ENCODE measurements at places on chromosomes 5 and 9.

- DNase-seq = no peak
Observed at GRCh38 chr5:51302343-51302742, 80.9 kb upstream of the ISL1 start.

- no peak for DNase-seq
Observed at GRCh38 chr9:72228282-72228681, 79.0 kb downstream of the GDA start.

- DNase-seq = no peak
Observed at GRCh38 chr5:179619776-179620175, 3.7 kb downstream of the HNRNPH1 start.

GRCh38 chr9:131499254-131499767 lies 3.4 kb upstream of the POMT1 start:
- no peak for DNase-seq

- no peak for DNase-seq
Observed at GRCh38 chr5:81361600-81361999, 32.3 kb downstream of the ACOT12 start.

DNA sequence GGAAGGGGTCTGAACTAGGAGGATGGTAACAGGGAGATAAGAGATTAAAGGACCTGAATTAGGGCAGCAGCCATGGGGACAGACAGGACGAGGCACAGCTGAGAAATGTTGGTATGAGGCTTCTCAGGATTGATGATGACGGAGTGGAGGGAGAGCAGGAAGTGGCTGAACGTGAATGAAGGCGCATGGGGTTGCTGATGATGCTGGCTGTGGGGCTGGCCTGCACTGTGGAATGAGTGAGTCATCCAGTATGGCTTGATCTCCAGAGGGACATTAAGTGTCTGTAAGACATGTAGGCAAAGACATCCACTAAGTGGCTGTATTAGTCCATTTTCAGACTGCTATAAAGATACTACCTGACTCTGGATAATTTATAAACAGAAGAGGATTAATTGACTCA lies 256.4 kb downstream of the ICE1 start:
- DNase-seq = no peak

DNA sequence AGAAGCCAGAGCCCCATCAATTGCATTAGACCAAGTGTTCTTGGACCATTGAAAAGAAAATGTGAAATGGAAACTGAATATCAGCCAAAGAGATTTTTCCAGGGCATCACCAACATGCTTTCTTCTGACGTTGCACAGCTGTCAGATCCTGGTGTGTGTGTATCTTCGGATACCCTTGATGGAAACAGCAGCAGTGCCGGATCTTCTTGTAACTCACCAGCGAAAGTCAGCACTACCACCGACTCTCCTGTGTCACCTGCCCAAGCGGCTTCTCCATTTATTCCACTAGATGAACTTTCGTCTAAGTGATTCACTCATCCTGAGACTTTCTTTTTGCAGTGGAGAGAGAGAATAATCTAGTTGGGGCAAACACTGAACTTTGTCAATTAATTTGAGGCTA lies 75.7 kb downstream of the PIP5K1B start:
- DNase-seq = no peak

DNA sequence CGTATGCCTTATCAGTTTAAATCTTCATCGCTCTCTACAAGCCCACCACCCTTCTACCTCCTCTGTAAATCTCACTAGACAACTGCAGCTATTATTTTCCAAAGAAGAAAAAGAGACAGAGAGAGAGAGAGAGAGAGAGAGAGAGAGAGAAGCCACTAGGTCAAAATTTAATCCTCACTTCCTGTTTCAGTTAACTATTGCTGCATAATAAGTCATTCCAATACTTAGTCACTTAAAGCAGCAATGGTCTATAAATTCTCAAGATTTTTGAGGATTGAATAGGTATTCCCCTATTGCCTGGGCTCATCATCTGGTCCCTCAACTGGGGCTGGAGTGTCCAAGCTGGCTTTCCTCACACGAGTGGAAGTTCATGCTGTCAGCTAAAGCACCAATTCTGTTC lies 68.8 kb downstream of the ITGA1 start:
- DNase-seq = no peak

- DNase-seq = no peak
Observed at GRCh38 chr9:137738703-137739102, 119.9 kb downstream of the EHMT1 start.

- no peak for DNase-seq
Observed at GRCh38 chr5:80319702-80320101, at the start of gene SPZ1. Gene SPZ1 (plus strand): TSS chr5:80320002. CDS start chr5:80320216, 214 bp downstream.

GRCh38 chr5:9391080-9391479 lies 154.8 kb downstream of the SEMA5A start:
- DNase-seq = no peak

DNA sequence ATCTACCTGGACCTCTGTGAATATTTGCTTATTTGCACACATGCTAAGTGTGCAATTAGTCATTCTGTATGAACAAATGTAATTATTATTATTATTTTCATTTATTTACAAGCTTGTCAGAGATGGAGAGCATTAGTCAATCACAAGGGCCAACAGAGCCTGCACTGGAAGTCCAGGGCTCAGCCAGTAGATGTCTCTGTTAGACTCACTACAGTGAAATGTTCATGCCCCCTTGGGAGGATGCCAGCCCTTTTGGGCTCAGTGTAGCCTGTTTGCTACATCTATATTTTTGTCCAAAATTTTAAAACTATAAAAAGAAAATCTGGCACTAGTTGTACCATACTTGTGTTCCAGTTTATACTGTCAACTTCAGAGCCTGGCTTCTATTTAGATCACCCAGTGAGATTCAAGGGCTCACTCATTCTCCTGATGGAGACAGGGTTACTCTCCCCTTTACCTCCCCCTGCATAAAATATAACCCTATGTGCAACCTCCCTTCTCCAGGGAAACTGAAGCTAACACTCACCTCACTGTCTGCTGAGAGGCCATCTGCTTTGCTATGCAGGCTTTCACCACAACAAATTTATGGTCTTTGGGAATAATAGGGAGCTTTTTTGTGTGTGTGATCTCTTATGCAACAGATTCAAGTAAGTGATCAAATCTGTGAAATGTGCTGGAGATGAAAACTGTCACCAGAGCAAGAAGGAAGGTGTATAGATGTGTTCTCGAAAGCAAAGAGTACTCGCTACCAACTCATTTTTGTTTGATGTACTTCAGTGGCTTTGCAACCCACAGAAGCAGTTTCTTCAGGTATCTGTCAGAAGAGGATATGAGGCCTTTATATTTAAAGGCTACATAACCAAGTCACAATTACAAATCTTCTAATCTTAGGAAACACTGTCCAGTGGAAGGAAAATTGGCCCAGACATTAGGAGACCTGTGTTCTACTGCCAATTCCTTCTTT lies 99.9 kb upstream of the TLE4 start:
- DNase-seq = no peak

DNA sequence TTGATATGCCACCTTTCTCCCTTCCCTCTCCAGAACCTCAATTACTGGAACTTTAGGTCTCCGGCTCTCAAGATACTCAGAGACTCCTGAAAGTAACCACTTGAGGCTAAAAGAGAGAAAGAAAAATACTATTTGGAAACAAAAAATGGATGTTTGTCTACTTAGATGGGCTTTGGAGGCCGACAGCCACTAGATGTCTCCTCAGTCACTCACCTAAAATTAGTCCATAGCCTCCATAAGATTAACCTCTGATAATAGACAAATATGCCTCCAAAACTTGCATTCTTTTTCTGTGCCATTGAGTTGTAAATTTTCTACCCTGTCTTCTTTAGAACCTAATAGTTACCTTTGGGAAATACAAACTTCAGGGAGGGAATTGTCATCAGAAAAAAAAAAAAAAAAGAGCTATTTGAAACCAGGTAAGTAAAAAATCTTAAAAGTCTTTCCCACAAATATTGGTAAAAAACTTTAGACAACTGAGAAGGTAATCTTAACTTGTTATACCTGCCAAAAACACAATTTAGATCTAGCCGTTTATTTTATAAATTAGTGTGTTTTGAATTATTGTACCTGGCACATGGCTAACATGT lies 11.2 kb upstream of the PCDH1 start:
- DNase-seq = no peak

- no peak for DNase-seq
Observed at GRCh38 chr9:128316421-128316820, 5.8 kb downstream of the TRUB2 start.

DNA sequence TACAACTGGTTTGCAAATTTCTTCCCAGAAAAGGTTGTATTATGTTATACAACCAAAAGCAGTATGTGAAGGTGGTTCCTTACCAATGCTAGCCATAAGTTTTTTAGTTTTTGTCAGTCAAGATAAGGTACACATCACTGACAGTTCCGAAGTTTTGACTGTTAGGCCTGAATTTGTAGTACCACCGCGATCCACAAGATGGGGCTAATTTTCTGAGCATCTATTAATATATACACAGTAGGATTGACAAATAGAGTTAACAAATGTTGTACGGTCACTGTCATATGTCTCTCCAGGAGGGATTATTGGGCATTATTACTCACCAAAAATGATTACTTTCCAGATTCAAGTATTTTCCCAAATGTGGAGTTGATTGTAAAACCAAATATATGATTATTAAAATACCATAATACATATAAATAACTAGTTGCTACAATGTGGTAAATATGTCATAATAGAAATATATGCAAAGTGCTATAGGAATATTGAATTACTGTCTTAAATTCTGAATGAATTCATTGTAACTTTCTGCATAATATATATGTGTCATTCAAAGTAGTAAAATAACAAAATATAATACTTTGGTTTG lies 28.4 kb upstream of the LRRC19 start:
- DNase-seq = no peak

DNA sequence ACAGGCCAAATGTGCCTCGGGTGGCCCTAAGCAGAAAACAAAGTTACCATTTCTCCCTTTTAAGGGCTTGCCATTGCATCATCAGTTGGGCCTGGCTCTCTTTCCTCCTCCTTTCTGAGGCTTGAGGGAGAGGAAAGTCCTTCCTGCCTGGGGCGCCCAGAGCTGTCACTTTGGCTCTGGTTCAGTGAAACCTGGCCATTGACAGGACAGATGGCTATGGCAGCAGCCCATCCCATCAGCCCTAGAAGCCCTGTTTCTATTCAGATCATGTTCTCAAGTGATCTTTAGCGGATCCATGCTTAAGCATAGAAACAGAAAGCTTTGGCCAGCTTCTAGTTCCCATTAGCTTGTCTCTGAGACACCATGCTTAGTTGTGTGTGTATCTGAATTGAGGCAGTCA lies 293.4 kb downstream of the YTHDC2 start:
- no peak for DNase-seq

DNA sequence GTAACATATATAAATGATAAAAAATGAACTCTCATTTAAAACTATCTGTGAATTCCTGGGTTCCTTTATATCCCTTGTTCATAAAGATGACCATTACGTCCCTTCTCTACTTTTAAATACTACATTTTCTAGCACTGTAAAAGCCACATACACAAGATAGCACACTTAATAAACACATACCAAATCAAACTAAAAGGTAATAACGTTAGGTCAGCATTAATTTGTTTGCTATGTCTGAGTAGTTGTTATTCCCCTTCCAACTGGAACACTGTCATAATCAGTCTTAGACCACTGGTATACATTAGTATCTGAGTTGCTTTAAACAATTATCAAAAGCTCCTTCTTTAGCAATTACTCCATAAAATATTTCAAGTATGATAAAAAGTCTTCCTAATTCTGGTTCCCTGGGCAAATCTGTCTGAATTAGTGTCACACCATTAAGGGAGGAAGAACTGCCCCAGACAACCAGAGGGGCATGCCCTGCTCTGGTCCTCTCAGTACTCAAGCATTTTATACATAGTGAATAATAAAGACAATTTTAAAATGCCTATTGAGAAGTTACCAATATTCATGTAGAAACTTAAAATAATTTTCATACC lies 98.1 kb downstream of the RAPGEF6 start:
- DNase-seq = no peak

DNA sequence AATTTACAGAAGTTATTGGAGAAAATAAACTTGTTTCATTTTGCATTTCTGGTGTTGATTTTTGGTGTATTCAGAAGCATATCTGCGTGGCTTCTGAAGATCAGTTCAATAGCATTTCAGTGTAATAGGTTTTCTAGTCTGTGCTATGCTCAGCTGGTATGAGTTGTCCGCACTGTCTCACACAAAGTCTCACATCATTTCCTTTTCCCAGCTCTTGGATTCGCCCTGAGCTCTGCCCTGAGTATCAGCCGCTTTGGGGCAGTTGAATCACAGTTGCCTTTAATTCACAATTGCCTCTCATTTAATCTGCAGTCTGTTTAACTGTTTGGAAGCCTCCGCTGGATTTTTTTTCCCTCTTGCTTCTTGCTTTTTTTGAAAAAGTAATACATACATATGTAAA lies 6.4 kb upstream of the TTC23L start:
- DNase-seq = no peak

DNA sequence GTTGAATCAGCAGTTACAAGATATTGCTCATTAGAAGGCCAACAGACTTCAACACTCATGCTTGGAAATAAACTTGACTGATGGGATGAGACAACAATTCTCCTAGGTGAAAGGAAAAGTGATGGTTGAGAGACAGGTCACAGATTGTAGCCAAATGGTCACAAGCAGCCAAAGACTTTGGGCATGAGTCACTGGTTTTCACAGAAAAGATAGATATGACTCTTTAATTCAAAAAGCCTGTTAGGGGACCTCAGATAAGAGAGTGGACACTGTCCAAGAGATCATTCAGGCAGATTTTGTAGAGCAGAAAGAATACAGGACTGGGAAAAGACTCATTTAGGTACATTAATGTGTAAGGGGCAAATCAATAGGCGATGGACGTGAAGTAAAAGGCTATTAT lies 982.5 kb downstream of the MAT2B start:
- no peak for DNase-seq

DNA sequence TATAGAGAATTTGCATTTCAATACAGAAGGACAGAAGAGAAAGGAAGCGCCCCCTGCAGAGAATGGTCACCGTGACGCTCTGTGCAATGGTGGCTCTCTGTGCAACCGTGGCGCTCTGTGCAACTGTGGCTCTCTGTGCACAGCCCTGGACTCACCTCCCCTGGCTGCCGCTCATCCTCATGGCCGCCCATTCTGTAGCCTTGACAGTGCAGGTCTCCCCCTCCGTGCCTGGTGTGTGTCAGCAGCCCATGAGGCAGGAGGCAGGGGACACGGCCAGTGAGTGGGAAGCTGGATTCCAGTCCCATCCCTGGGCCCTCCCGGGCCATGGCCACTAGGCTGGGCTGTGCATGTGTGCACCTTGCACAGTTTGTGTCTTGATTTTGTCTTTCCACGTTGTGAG lies 12.0 kb downstream of the EXOC3 start:
- DNase-seq = no peak

DNA sequence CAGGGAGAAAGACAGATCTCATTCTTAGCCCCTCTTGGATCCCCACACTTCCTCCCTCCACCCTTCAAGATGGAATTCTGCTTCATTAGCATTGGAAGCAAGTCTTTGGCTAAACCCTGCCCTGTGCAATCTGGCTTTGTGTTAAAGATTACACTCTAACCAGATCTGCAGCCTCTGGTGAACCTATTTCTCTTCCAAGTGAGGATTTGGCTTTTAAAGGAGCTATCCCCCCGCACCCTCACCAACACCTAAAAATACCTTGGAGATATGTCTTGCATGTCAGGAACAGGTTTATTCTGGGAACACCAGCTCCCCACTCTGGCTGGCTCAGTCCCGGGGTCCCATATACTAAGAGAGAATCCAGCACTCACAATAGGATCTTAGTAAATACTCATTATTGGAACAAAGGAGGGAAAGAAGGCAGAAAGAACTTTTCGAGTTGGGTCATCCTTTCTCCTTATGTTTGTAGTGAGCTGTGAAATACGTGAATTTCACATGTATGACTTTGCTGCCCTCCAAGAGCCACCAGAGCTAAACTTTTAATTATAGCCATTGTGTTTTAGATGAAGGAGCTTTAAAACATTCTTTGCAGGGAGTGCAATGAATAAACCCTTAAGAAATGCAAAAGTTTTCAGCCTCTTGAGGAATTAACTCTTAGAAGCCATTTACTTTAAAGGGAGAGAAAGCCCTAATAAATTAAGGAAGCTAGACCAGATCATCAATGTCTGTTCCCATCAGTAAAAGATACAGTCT lies 53.7 kb upstream of the HRH2 start:
- DNase-seq = no peak
